ENCODE measurements at places on chromosomes 11 and 22.

DNA sequence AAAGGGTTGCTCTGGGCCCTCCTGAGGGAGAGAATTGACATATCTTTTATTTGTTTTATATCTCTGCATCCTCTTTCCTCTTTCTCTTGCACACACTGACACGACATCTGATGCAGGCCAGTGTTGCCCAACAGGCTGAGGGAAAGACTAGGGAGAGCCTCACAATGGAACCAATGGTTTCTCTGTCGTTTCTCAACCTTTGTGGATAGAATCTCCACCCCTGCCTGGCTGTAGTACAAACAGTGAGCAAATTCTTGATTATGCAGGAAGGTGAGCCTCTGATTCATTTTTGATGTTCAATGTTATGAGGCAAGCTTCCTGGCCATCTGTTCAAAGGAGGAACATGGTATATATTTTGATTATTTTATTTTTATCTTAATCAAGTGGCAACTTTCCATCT is 49.8 kb upstream of the PLET1 start:
- DNase-seq, result no peak

DNA sequence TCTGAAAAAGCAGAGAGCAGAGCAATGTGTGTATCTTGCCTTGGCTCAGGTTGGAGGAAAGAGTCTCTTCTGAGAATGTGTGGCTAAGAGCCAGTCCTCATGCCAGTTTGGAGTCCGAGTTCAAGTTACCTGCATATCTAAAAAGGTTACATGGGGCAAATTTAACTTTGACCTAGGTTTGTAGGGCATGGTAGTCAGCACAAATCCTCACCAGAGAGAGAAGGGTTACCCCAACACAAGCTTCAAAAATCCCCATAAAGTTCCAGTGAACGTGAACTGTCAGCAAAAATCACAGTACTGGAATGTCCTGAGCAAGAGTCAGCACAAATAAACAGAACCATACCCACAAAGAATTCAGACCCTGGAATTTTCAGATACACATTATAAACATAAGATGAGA is 13.8 kb downstream of the SDHD start:
- no peak for DNase-seq

GRCh38 chr22:25748140-25748539 is 6.2 kb downstream of the MYO18B start:
- no peak for DNase-seq

DNA sequence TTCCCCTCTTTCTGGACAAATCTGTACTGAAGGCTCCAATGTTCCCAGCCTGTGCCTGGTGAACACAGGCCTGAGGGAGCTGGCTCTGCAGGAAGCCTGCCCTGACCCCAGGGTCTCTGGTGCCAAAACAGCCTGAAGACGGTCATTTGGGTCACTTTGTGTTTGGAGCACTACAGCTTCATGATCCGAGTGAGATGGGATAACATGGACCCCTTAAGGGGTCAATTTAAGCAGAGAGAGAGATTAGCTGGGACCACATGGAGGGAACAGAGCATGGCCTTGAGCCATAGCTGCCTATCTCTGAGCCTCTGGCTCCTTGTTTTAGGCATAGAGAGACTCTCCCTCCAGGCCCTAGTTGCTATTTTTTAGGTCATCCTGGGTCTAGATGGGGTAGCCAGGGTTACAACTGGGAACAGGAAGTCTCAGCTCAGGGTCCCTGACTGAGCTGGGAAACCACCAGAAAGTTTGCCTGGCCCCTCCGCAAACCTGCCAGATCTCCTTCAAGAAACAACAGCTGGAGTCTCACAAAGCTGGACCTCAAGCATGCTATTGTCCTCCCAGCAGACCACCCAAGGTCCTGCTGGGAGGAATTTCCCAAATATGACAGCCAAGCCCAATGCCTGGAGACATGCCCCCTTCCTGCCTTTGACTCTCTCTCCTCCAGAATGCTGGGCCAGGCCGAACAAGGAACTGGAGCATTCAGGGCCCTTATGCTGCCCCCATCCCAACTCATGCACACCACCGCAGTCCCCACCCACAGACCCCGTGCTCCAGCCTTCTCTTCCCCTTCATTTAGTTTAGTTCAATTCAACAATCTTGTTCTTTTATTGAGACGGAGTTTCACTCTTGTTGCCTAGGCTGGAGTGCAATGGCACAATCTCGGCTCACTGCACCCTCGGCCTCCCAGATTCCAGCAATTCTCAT is 4.0 kb downstream of the SLCO2B1 start:
- DNase-seq, result no peak

- no peak for DNase-seq
These were observed 441.1 kb upstream of the CCDC90B start for GRCh38 chr11:83727251-83727650.

GRCh38 chr11:3158821-3159220 is 6.3 kb downstream of the OSBPL5 start:
- no peak for DNase-seq
